ENCODE measurements at places on chromosomes 2 and 18. TPM values are rescaled to one million over a fixed set of nuclear protein-coding genes. Genes with fewer than 3 reads are reported as not detected.

STAT4 gene
- total RNA-seq = 3.9 TPM

TUBA4B gene
- 0.35 TPM for total RNA-seq

CLEC4F gene
- not detected for total RNA-seq

AP1S3 gene
- 34.1 TPM for total RNA-seq

PIEZO2 gene
- total RNA-seq = 0.51 TPM

LRP2 gene
- total RNA-seq = 0.01 TPM

EN1 gene
- total RNA-seq = 1.1 TPM

CROCC2 gene
- total RNA-seq = not detected

GALNT14 gene
- total RNA-seq = 48.4 TPM

ELP2 gene
- total RNA-seq = 37.6 TPM

EML4 gene
- 29.6 TPM for total RNA-seq

LIMS4 gene
- total RNA-seq = 0.29 TPM

CTAGE1 gene
- total RNA-seq = not detected

TUBA3E gene
- 0.14 TPM for total RNA-seq

CNGA3 gene
- not detected for total RNA-seq

ASIC4 gene
- total RNA-seq = not detected

LOXHD1 gene
- total RNA-seq = not detected

DYNAP gene
- total RNA-seq = not detected

HOXD11 gene
- total RNA-seq = 7.5 TPM

EFEMP1 gene
- 43.3 TPM for total RNA-seq

CYP20A1 gene
- 8.7 TPM for total RNA-seq

WDR75 gene
- total RNA-seq = 40.0 TPM

DTNA gene
- total RNA-seq = 0.15 TPM

SLC30A3 gene
- 3.8 TPM for total RNA-seq

SPIRE1 gene
- total RNA-seq = 17.0 TPM

MEIS1 gene
- total RNA-seq = 1.9 TPM

ABCB11 gene
- 0.01 TPM for total RNA-seq

TNFRSF11A gene
- 7.6 TPM for total RNA-seq

RNPEPL1 gene
- total RNA-seq = 67.5 TPM

HOXD9 gene
- 1.7 TPM for total RNA-seq

CNTNAP5 gene
- total RNA-seq = not detected

RBFA gene
- total RNA-seq = 31.3 TPM

DSG4 gene
- not detected for total RNA-seq

ADD2 gene
- total RNA-seq = 28.7 TPM

COPS7B gene
- total RNA-seq = 40.1 TPM

GAD1 gene
- total RNA-seq = 0.61 TPM

CRYBA2 gene
- total RNA-seq = not detected

CYBRD1 gene
- total RNA-seq = 37.7 TPM

OR6B2 gene
- not detected for total RNA-seq

PDK1 gene
- total RNA-seq = 4.4 TPM

OTX1 gene
- 4.7 TPM for total RNA-seq

NEURL3 gene
- 2.2 TPM for total RNA-seq

TMEM163 gene
- total RNA-seq = 0.11 TPM

IGFBP2 gene
- 88.0 TPM for total RNA-seq

DAW1 gene
- total RNA-seq = 2.6 TPM

SERPINB13 gene
- not detected for total RNA-seq

DUSP2 gene
- total RNA-seq = 0.54 TPM

CSRNP3 gene
- not detected for total RNA-seq

ALKAL2 gene
- not detected for total RNA-seq

AMER3 gene
- total RNA-seq = not detected

NLRC4 gene
- not detected for total RNA-seq

IL36RN gene
- total RNA-seq = 0.14 TPM

AGBL5 gene
- 33.6 TPM for total RNA-seq

VIL1 gene
- total RNA-seq = 0.17 TPM

CDH7 gene
- 0.02 TPM for total RNA-seq

ALPI gene
- total RNA-seq = not detected

MATN3 gene
- total RNA-seq = 13.5 TPM

ZEB2 gene
- 8.0 TPM for total RNA-seq

All from A549 treated with CORT108297 at 1 μM for 4 hours (cell line).